Transverse colon (tissue), 4 donors: ENCODE measurements at places on chromosomes 3 and 15.

DNA sequence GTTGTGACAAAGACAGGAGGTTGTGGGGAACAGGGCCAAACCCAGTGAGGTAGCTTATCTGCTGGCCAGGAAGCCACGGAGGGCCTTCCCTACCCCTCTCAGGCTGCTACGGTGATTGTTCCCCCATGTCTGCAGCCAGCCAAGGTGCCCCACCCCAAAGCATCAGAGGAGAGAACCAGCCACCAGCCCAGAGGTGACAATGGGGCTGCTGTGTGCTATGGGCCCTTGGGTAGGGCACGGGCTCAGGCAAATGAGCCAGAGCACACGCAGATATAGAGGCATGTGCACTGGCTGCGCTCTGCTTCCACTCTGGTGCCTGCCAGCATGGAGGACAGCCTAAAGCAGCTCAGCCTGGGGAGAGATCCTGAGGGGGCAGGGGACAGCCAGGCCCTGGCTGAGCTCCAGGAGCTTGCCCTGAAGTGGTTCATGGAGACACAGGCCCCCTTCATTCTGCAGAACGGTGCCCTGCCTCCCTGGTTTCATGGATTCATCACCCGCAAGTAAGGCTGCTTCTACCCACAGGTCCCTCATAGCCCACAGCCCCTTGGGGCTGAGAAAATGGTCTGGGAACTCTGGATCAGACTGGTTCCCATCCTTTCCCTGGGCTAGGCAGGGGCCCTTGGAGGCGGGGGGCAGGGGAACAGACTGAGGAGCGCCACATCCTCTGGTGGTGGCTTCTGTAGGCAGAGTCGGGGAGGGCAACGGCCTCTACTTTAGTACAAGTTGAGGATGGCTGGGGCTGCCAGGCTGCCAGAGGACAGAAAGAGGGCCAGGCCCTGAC lies at the start of gene SH2D7:
Gene SH2D7, plus strand, starts transcription at position 301 of the 781 bp plus-strand sequence. Its CDS starts 24 bp downstream, at position 325.
- DNase-seq: peak; percentile 7

DNA sequence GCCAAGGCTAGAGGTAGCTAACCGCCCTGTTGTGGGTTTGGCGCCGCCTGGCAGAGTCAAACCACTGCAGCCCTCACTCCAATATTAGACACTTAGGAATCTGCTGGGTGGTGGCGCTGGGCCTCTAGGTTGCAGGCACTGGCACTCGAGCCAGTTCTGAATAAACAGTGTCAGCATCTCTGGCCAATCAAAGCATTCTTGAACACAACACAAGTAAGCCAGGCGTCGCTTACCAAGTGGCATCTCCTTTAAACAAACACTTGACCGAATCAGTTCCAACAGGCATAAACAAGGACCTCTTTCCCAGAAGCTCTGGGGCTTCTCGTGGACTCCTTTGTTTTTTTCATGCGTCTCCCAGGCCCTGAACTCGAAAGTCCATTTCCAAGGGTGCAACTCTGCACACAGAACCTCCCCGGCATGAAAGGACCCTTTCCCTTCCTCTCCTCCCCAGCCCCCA lies 82.3 kb downstream of the LRIG1 start:
- peak; percentile 48 for DNase-seq

DNA sequence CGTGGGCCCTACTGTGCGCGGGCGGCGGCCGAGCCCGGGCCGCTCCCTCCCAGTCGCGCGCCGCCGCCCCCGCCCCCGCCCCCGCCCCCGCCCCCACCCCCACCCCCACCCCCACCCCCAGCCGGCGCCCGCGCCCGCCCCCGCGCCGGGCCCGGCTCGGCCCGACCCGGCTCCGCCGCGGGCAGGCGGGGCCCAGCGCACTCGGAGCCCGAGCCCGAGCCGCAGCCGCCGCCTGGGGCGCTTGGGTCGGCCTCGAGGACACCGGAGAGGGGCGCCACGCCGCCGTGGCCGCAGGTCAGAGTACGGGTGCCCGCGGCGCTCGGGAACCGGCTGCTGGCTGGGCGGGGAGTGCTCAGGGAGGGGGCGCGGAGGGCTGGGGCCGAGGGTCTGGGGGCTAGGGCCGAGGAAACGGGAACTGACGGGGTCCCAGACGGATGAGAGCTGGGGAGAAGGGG lies 1.1 kb upstream of the PPARG start:
- peak; percentile 54 for DNase-seq

DNA sequence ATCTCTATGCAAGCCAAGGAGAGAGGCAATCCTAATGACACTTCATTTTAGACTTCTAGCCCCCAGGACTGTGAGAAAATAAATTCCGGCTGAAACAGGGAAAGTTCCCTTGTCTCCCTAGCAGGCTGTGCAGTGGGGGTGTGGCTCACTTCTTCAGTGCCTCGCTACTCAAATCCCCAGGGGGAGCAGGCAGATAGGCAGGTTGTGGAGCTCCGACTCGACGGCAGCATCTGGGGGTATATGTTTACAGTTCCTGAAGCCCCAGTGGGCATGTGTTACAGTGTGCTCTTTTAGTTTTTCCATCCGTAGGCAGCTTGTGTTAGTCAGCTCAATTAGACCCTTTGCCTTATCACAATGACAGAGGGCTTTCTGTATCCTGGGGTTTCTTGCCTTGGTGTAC lies 836.5 kb downstream of the PDCD6IP start:
- DNase-seq: no peak
